ENCODE measurements at places on chromosomes 7 and 10. TPM values are rescaled to one million over a fixed set of nuclear protein-coding genes. Genes with fewer than 3 reads are reported as not detected.

DNA sequence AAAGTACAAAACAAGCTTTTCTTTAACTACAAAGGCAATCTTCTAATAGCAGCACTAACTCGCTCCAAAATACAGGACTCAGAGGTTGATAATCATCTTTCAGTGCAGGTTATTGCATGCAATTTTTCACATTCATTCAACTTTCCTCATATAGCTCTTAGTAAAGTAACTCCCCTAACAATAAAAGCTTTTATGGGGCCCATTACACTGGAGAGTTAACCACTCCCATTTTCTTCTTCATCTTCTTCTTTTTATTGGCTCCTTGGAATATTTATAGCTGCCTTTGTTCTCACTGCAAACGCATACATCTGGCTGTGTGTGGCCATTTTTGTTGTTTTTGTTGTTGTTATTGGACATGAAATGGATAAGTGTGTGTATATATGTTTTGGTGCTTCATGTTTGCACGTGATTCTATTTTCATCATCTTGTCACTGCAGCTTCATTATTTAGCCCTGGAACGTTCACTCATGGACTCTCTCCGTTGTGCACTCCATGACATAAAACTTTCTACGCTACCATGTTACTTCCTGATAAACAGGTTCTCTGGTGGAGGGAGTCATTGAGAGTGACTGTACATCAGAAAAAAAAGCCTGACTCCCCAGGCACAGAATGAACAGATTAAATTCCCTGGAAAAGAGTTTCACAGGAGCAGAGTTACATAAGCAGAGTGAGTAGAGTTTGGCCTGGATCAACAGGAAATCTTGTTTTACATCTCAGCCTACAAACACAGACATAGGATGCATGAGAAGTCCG is 236.4 kb upstream of the SP4 start:
- no peak for DNase-seq

- DNase-seq, result no peak
Measured at GRCh38 chr10:74593470-74593869, 232.9 kb upstream of the KAT6B start.

GRCh38 chr10:42962110-42962901 is 114.6 kb upstream of the RET start:
- no peak for DNase-seq

The GSTO2 gene
- total RNA-seq, result 2.7 TPM

The LIPK gene
- not detected for total RNA-seq

The SKAP2 gene
- total RNA-seq, result 8.2 TPM

The JCAD gene
- 16.6 TPM for total RNA-seq
